PC-3 (cell line): ENCODE measurements at places on chromosomes 6 and 20. TPM values are rescaled to one million over a fixed set of nuclear protein-coding genes. Genes with fewer than 3 reads are reported as not detected.

- peak; percentile 92 for DNase-seq
Observed at GRCh38 chr20:56974499-56975250, 291.8 kb downstream of the BMP7 start.

GRCh38 chr6:35933844-35934243, 12.9 kb upstream of the SRPK1 start:
- no peak for DNase-seq

Gene SULF2
- 340 and 372 TPM in 2 replicates for total RNA-seq

Gene SLC17A2
- total RNA-seq = not detected in 2 replicates

- DNase-seq = no peak
Observed at GRCh38 chr6:116253188-116253504, 729 bp downstream of the TSPYL4 start.

Gene MDFI
- 96.4 and 113 TPM in 2 replicates for total RNA-seq
